ENCODE measurements at places on chromosomes 3 and 15.

GRCh38 chr3:152650177-152650576 lies 184.8 kb upstream of the P2RY1 start:
- no peak for DNase-seq

GRCh38 chr3:37510755-37511154 lies 336.4 kb upstream of the LRRFIP2 start:
- no peak for DNase-seq

- no peak for DNase-seq
Measured at GRCh38 chr15:61196711-61197586, 32.2 kb downstream of the RORA start.

- DNase-seq = no peak
Measured at GRCh38 chr15:88693191-88693590, 54.4 kb downstream of the ISG20 start.

GRCh38 chr3:15404767-15405166 lies 22.6 kb downstream of the METTL6 start:
- no peak for DNase-seq

- DNase-seq = peak; percentile 45
Measured at GRCh38 chr3:32460031-32460749, 42.5 kb downstream of the CMTM6 start.

DNA sequence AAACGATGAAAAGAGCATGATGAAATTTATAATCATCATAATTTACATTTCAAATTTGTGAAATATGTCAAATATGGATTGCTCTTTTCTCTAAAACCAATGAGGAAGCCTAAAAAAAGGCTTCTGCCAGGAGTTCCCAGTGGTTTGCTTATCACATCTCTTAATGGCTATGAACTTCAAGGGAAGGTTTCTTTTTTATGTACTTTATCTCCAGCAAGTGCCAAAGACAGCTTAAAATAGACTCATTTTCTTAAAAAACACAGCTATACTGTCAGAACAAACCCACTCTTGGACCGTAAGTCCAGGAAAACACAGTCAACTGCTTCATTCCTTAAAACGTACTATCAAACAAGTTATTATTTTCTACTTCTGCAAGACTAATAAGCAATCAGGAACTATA lies 80.2 kb downstream of the DLG1 start:
- DNase-seq = no peak

DNA sequence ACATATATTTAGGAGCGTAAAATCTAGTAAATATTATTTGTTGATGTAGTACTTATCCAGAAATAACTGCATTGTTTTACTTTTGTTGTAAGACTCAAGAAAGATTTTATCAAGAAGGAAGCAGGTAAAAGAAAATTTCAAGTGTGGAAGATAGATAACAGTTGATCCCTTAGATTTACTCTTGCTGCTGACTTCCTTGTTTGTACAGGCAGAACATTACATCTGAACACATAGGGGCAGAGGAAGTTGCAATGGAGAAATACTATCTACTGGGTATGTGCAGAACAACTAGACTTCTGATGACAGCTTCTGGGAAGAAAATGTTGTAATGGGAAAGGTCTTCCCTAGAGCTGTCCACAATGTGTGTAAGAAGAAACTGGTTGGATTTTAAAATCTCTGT lies 350.6 kb downstream of the NLGN1 start:
- DNase-seq = no peak

GRCh38 chr3:139300416-139300815 lies 43.4 kb upstream of the MRPS22 start:
- no peak for DNase-seq

- no peak for DNase-seq
Measured at GRCh38 chr15:35495080-35495479, 50.9 kb downstream of the DPH6 start.

- DNase-seq = no peak
Measured at GRCh38 chr3:115673881-115674280, 50.6 kb downstream of the GAP43 start.

DNA sequence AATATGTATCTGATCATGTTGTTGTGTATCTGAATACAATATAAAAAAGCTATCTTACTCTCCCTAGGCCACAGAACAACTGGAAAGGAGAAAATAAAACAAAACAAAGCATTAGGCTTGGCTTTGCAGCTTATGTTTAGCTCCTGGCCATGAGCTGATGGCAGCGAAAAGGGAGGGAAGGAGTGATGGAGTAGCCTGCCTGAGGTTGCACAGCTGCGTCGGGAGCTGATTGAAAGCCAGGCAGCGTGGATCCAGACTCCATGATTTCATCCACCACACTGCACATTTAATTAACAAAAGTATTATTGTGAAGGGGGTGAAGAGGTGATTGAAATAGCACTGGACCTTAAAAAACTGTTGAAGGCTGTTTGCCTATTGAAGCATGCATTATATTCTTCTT lies 212.2 kb downstream of the GABRG3 start:
- no peak for DNase-seq

DNA sequence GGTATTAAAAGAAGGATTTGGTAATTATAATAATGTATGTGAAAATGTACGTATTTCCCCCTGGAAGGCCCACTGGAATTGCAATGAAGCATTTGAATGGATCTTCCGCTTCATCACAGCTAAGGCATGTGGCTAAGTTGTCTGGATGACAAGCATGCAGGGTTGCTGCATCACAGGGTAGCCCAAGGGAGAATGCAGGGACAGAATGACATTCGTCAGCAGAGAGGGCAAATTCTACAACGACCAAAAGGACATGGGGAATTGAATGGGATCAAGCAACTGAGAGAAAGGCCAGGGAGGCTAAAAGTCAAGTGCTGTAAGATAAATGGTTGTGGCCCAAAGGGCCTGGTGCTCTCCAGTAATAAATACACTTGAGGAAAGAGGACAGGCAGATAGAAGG lies 95.4 kb downstream of the ISL2 start:
- DNase-seq = no peak

DNA sequence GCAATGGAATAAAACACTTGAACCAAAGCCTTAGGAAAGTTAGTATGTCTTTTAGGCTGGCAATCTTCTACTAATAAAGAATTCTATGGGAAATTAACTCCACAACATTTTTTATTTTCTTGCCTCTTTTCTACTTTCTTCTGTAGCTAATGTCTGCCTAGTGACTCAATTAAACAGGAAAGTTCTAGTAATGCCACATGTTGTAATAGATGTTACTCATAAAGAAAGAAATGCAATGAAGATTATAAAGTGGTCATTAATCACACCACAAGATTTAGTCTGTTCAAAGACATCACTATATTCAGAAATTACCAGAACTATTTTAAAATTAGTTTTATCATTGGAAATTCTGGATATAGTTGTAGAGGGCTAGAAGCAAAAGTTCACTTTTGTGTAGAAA lies 329.7 kb downstream of the SI start:
- no peak for DNase-seq

GRCh38 chr15:37789397-37789786 lies 145.0 kb upstream of the TMCO5A start:
- DNase-seq = no peak

GRCh38 chr3:150488867-150489266 lies 57.4 kb downstream of the SERP1 start:
- no peak for DNase-seq

DNA sequence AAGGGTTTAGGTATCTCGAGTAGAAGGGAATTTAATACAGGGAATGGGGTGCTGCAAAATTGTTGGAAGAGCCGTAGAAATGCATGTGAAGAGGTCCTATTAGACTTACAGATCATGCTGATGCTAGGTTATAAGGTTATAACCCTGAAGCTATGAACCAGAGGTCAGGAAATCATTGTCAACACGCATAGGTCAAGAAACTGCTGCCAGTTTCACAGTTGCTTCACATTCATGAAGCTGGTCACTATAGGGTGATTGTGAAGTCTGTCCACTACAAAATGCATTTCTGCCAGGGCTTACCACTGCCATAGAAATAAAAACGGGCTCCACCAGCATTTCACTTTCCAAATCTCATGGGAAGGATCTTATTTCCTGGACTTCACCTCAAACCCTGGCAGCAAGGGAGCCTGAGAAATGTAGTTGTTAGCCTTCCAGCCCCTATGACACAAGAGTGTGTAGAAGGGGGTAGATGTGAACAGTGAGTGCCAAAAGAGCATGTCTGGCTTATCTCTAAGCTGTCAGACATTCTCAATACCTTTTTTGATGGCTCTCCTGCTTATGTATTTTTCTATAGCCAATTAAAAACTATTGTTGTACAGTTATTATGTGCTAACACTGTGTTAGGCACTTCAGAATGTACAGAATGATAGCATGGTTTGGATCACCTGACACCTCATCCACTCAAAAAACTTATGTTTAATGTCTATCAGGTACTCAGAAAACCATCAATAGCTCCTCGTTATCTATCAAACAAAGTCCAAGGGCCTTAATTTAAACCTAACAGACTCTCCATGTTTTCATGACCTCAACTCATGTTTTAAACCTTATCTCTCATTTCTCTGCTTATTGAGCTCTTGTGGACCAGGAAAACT lies 148.3 kb upstream of the TSC22D2 start:
- DNase-seq = no peak

- no peak for DNase-seq
Measured at GRCh38 chr15:97096303-97096835, 765.9 kb downstream of the NR2F2 start.

GRCh38 chr15:94205366-94205765 lies 26.0 kb upstream of the MCTP2 start:
- DNase-seq = no peak
